T-helper 1 cell treated with Interleukin-12 subunit alpha and Interleukin-12 subunit beta and Interleukin-4 antibody, amounts not matched to agents 30 ng/mL and 1 ng/mL, for 36 hours (primary cell): ENCODE measurements at places on chromosomes 1 and 21. TPM values are rescaled to one million over a fixed set of nuclear protein-coding genes. Genes with fewer than 3 reads are reported as not detected.

The DVL1 gene
- total RNA-seq: 39.1 and 43.8 TPM in 2 replicates

The F3 gene
- 0.17 TPM in 1 of 2 replicates, not detected in the other for total RNA-seq

The APCS gene
- total RNA-seq: not detected in 2 replicates

The ADPRS gene
- total RNA-seq: 24.9 and 27.6 TPM in 2 replicates

The FAM167B gene
- total RNA-seq: 0.22 and 0.68 TPM in 2 replicates

The DIO1 gene
- total RNA-seq: not detected in 2 replicates

The CDA gene
- total RNA-seq: not detected in 2 replicates

The HSF2BP gene
- total RNA-seq: 0.44 and 0.71 TPM in 2 replicates

The UBL4B gene
- not detected in 2 replicates for total RNA-seq

The MARK1 gene
- not detected in 2 replicates for total RNA-seq

The ANGPTL1 gene
- total RNA-seq: not detected in 2 replicates

The ADAM30 gene
- total RNA-seq: not detected in 2 replicates

The PPIAL4G gene
- 0.56 and 1.0 TPM in 2 replicates for total RNA-seq

The SEC16B gene
- not detected in 2 replicates for total RNA-seq

The FALEC gene
- total RNA-seq: not detected in 2 replicates

The DENND2C gene
- 0.15 and 0.37 TPM in 2 replicates for total RNA-seq
